ENCODE measurements at places on chromosomes 5 and 9.

DNA sequence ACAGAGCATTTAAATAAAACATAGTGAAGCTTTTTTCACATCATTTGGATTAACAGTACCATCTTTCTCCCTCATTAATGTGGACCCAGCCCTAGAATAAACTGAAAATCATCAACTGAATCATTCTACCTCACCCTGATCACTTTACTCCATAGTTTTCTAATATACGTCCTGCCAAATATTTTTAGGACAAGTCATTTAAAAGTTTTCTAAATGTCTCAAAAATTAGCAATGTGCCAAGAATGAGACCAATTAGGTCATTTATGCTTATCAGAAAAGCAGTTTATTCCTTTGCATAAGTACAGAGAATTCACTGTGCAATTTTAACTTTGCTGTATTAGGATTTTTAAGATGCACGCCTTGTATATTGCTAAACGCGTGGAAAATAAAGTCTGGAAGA lies 284.4 kb downstream of the PIK3R1 start:
- DNase-seq, result no peak

DNA sequence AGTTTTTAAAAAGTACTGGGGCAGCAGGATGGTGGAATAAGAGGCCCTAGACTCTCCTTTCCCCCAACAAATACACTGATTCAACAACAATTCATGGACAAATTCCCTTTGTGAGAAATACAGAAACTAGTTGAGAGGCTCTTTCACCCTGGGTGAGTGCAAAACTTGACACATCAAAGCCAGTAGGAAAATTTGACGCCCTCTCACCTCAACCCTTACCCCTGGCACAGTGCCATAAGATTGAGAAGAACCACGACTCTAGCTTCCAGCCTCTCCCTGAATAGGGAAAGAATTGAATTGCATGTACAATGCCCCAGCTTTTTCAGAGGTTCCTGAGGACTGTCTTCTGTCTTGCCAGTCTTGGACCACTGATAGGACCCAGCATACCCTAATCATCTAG lies 12.3 kb downstream of the KIF4B start:
- no peak for DNase-seq

DNA sequence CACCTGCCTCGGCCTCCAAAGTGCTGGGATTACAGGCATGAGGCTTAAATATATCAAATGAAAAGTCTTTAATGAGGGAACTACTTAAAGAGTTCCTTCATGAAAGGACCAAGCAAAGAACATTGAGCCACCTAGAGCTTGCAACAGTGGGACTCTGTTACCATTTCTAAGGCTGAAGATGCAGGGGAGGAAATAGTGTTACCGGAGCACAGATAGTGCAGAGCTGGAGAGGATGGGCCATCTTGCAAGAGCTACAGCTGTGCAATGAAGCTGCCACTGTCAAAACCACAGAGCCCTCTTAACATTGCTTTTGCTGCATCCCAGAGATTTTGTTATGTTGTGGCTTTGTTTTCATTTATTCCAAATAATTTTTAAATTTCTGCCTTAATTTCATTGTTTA lies 77.1 kb upstream of the NAA35 start:
- DNase-seq, result no peak

- DNase-seq, result no peak
These were observed 113.8 kb downstream of the RPS23 start for GRCh38 chr5:82164176-82164976.

DNA sequence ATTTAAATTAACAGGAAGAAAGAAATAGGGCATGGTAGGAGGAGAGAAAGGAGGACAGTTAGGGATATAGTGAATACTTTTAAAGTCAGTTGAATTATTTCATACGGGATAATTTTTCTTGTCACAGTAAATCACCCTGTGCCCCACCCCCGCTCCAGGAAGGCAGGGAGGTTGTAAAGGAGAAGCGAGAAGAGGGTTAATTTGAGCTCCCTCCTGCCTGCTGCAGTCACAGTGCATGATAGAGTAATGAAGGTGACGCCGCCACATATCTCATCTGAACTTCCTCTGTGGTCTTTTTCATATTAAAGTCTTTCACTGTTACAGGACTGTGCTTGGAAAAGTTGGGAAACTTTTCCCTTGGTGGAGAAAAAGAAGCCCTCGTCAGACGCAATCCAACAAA lies 896 bp upstream of the PCSK5 start:
- DNase-seq, result no peak

DNA sequence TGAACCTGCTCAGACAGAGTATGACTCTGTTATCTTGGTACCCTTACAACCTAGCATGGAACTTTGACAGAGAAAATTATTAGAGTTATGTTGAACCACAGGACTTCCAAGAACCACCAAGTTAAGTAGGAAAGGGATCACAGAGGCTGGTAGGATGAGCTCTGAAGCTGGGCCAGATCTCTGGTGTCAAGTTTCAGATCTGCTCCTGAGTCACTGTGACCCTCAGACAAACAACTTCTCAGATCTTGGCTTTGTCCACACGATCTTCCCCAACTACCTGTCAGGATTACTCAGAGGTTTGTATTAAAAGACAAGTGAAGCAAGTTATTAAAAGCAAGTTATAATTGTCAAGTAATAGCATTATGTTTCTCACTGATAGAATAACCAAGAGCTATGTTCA lies 189.0 kb downstream of the SEC61B start:
- no peak for DNase-seq

- DNase-seq, result no peak
These were observed 19.1 kb downstream of the ERMP1 start for GRCh38 chr9:5813824-5814223.

DNA sequence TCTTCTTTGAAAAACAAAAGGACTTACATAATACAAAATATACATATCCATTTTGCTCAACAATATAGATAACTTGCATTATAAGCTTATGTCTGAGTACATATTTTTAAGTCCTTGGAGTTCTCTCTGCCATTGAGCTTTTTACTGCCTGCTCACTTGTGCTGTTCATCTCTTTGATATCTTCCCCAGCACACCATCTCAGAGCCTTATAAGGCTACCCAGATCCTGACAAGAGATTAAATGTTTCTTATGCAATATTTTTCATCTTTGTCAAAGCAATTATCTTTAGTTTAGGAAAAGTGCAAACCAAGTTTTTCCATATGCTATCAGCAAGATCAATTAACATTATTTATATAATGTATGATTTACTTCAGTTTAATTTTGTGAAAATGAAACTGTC lies 60.7 kb upstream of the ITGA1 start:
- DNase-seq, result no peak

DNA sequence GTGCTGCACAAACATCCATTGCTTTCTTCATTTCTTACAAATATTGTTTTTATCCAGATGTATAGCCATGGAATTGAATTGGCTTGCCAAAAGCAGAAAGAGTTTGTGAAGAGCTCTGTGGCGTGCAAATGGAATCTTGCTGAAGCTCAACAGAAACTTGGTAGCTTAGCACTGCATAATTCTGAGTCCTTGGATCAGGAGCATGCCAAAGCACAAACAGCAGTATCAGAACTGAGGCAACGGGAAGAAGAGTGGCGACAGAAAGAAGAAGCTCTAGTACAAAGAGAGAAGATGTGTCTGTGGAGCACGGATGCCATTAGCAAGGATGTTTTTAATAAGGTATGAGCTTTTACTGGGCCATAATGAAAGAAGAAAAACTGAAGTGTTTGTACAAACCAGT lies 5.5 kb downstream of the CDC37L1 start:
- no peak for DNase-seq

DNA sequence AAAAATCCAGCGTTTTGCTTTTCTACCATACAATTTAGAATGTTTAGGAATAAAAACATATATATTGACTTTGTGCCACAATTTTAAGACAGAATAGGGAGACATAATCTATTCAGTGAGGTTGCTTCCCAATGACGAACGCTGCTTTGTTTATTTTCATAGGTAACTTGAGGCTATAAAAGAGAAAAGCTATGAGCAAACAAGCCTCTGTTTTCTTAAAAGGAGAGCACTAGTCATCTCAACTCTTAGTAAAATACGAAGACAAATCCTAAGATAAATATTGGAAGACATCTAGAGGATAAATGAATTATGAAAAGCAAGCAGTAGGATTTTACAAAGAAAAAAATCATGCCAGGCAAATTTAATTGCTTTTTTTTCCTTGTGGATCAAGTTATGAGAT lies 363.6 kb downstream of the ANXA1 start:
- no peak for DNase-seq

DNA sequence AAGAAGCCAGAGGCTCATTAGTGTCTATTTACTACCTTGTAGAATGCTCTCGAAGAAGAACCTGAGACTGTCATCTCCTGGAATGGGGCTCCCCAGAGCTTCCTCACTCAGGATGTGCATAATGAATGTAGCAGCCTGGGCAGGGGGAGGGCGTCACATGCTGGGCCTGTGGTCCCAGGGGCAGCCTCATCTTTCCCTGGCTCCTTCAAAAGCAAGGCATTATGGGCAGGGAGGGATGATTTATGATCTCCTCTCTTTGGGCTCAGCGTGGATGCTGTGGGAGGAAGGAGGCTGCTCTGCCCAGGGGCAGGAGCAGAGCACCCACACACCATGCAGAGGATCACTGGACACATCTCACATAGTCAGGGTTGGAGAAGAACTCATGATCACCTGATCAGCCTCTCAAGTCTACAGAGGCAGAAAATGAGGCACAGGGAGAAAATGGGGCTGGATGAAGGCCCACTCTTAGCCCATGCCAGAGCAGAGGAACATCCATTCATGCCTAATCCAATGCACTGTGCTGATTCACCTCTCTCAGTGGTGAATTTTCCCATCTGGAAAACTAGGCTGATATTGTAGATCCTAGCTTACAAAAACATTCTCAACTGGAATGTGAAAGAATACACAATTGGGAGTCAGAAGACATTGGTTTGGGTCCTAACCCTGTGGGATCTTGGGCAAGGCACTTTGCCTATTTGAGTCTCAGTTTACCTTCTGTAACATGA lies 173.7 kb downstream of the CARTPT start:
- DNase-seq, result no peak

DNA sequence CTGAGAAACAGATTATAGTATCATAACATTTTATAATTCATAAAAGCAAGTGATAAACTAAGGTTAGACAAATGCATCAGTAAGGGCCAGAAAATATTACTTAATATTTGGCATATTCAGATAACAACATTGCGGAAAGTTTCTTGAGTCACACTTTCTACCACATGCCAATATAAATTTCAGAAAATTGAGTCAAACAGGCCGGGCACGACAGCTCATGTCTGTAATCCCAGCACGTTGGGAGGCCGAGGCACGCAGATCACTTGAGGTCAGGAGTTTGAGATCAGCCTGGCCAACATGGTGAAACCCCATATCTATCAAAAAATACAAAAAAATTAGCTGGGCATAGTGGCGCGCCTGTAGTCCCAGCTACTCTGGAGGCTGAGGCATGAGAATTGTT lies 47.1 kb downstream of the SLC38A9 start:
- DNase-seq, result no peak

GRCh38 chr9:82334286-82334685 lies 345.7 kb downstream of the SPATA31D1 start:
- no peak for DNase-seq

DNA sequence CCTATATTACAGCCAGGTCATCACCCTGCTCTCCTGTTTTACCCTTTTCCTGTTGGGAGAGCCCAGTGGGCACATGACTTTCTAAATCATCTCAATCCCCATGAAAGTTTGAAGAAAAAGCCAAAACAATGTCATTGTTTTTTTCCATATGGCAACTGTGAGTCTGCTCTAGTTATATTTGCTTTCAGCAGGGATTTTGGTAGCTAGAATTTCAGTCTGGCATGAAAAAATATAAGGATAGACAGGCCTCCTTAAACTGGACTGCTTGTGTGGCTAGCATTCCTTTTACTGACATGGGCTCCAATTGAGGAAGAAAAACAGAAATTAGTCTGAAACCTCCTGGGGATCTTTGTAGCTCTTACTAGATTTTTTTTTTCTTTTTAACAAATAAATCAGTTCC lies 25.6 kb downstream of the MOCS2 start:
- no peak for DNase-seq

- DNase-seq, result no peak
These were observed 394.6 kb downstream of the ELAVL2 start for GRCh38 chr9:23431459-23431858.

- peak; percentile 72 for DNase-seq
These were observed 16.1 kb upstream of the NEUROG1 start for GRCh38 chr5:135551593-135552447.

- DNase-seq, result no peak
These were observed 216.8 kb downstream of the NMUR2 start for GRCh38 chr5:152188251-152188650.

- DNase-seq, result no peak
These were observed 52.7 kb upstream of the IFNK start for GRCh38 chr9:27471366-27471765.

DNA sequence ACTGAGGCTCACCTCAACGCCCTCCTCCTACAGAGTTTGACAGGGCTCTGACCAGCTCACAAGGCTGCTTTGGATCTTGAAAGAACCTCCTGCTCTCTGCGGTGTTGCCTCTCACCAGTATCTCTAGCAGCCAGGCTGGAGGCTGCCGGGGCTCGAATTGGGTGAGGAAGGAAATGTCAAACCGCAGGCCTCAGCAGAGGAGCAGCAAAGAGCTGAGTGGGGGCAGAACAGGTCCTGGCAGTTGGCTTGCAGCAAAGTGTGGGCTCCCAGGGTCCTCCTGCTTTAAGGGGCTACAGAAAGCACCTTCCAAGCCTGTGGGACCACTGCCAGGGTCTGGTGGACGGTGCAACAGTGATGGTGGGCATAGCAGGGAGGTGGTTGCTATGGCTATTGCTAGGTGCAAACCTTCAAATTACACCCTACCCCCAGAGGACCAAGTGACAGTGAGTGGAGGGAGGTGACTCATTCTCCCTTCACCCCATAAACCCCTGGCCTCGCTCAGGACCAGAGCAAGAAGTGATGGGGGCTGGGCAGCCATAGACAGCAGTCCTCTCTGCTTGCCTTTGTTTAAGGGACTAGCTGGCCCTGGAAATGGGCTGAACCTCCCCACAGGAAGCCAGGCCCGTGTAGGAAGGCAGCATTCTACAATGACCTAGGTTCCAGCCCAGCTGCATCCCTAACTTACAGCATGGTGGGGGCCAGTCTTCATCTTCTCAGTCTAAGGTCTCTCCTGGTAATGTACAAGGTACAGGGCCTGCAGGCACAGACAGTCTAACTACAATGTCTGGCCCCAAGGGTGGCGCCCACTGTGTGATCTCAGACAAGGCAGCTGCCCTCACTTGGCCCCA lies 18.7 kb downstream of the LCP2 start:
- no peak for DNase-seq

DNA sequence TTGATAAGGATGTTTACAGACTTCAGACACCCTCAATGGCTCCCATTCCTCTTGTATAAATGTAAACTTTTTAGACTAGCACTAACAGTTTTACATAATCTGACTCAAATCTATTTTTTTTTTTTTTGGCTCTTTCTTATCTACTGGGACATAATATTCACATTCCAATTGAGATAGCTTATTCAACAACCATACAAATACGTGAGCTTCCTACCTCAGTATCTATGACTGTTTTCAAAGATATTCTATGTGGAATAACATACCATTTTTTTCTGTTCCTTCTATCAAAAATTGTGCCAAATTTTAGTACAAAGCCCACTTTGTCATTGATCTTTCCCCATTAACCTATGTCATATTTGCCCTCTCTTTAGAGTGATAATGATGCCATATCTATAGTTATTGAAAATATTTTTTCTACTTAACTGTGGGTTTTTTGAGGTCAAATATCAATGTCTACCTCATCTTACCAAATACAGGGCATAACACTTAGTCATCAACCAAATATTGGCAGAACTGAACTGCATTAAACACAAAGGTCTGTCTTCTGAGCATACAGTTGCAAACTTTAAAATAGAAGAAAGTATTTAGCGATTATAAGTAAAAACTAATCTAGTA lies 482.6 kb downstream of the PTPRD start:
- no peak for DNase-seq

Data from COR-L47 (cell line).